ENCODE measurements at places on chromosomes 13 and 19.

- no peaks in the 10 kb centered on the region for H3K36me3 ChIP-seq
- H3K27ac ChIP-seq = no peak overlapping the region
- H3K4me3 ChIP-seq = no peak overlapping the region
- H3K4me1 ChIP-seq = no peaks in the 10 kb centered on the region
Observed at GRCh38 chr13:102018716-102019115, 383.1 kb downstream of the FGF14 start.

DNA sequence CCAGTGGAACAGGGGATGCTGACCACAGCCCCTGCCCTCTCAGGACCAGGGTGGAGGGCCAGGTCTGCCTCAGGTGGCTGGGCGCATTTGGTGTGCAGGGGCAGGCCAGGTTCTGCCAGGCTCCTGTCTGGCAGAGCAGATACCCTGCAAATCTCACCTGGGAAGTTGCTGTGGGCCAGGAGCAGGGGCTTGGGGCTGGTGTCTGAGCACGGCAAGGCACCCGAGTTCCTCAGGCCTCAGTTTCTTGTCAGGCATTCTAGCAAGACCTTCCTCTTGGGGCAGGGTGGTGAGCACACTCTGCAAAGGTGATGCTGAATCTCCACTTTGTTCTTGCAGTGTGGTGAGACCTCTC is 1.1 kb downstream of the CRTC1 start:
- H3K36me3 ChIP-seq = no peaks in the 10 kb centered on the region
- no peaks in the 10 kb centered on the region for H3K27me3 ChIP-seq
- no peak for DNase-seq
- peaks cover 4% of the 10 kb centered on the region for H3K4me1 ChIP-seq
- H3K27ac ChIP-seq = no peak overlapping the region
- no peak overlapping the region for H3K4me3 ChIP-seq

- H3K36me3 ChIP-seq = no peaks in the 10 kb centered on the region
- no peaks in the 10 kb centered on the region for H3K27me3 ChIP-seq
- DNase-seq = no peak
- H3K27ac ChIP-seq = no peak overlapping the region
- no peaks in the 10 kb centered on the region for H3K4me1 ChIP-seq
Observed at GRCh38 chr19:33953592-33953991, 156.9 kb downstream of the KCTD15 start.

DNA sequence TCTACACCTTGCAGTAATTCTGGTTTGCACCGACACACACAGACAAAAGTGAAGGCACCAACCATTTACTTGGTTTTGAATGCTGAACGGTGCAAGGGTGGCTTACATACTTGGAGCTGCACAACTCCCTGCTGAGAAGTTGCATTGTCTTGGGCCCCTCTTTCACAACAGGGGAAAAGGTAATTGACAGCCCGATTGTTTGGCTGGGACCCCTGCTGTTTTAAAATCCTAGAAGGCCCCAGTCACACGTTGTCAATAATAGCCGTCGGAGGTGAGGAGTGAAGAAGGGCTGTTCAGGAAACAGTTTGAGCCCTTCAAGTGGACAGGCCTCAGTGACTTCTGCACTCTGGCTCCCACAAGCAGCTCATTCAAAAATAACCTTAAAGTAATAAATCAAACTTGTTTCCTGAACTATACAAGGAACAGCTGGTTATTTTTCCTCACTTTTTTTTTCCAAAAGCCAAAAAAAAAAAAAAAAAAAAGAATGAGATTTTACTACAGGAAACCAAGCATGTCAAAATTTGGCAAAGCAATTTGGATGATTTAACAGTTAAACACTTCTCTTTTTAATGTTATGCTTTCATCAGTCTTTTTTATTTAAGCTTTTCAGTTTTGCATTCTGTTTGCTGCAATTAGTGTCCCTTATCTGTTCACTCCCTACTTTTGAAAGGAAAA is 19.0 kb upstream of the SPRY2 start:
- no peaks in the 10 kb centered on the region for H3K36me3 ChIP-seq
- no peak for DNase-seq
- no peak overlapping the region for H3K4me3 ChIP-seq
- H3K27ac ChIP-seq = no peak overlapping the region
- H3K27me3 ChIP-seq = no peaks in the 10 kb centered on the region

GRCh38 chr13:31437975-31438374 is 238.2 kb downstream of the B3GLCT start:
- no peak overlapping the region for H3K27ac ChIP-seq
- H3K4me1 ChIP-seq = no peaks in the 10 kb centered on the region
- H3K36me3 ChIP-seq = no peaks in the 10 kb centered on the region
- no peak for DNase-seq
- no peaks in the 10 kb centered on the region for H3K27me3 ChIP-seq

DNA sequence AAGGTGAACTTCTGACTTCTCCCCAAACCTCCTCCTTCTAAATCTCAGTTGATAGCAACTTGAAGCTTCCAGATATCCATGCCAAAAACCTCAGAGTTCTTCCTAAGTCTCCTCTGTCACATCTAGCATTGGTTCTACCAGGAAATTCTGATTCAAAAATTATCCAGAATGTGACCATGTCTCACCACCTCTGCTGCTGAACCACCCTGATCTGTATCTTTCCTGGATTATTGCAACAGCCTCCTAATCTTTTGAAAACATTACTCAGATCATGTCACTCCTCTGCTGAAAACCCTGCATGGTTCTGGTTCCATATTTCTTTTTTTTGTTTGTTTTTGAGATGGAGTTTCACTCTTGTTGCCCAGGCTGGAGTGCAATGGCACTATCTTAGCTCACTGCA is 78.7 kb upstream of the TNFSF11 start:
- H3K27ac ChIP-seq = no peak overlapping the region
- no peaks in the 10 kb centered on the region for H3K27me3 ChIP-seq
- H3K36me3 ChIP-seq = no peaks in the 10 kb centered on the region
- DNase-seq = no peak
- H3K4me3 ChIP-seq = no peak overlapping the region
- H3K4me1 ChIP-seq = no peaks in the 10 kb centered on the region

GRCh38 chr13:24706886-24707585 is 26.8 kb downstream of the ATP12A start:
- H3K27ac ChIP-seq = no peak overlapping the region
- H3K4me1 ChIP-seq = no peaks in the 10 kb centered on the region
- no peaks in the 10 kb centered on the region for H3K27me3 ChIP-seq
- H3K4me3 ChIP-seq = no peak overlapping the region
- DNase-seq = no peak

- peaks cover 3% of the 10 kb centered on the region for H3K4me1 ChIP-seq
- no peaks in the 10 kb centered on the region for H3K27me3 ChIP-seq
- DNase-seq = no peak
- no peaks in the 10 kb centered on the region for H3K36me3 ChIP-seq
- no peak overlapping the region for H3K4me3 ChIP-seq
Observed at GRCh38 chr13:112967686-112968379, 1.2 kb upstream of the MCF2L start.

DNA sequence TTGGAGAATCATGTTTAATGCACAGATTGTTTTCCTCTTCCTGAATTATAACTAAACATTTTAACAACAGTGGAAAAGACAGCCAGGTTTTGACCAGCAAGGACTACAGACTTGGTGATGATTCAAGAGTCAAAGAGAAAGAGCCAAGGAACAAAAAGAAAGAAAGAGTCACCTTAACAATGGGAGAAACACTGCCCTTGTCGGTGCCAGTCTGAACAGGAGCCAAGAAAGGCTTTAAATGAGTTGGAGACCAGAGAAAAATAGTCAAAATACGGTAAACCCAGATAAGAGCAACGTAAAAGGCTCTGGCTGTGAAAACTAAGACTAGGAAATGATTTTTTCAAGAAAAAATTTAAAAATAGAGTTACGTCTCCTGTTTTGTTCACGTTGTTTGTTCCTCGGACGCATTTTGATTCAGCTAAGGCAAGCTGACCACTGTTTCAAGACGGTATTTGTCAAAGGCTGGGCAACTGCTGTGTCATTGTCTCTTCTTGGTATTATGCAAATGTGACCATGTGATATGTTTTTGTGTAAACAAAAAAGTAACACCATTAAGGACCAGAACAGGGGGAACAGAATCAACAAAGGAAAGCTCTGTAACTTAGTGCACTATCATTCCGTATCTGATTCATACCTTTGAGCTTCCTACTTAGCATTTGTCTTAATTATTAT is 634.5 kb downstream of the LIG4 start:
- H3K27me3 ChIP-seq = no peaks in the 10 kb centered on the region
- H3K36me3 ChIP-seq = no peaks in the 10 kb centered on the region
- H3K4me1 ChIP-seq = no peaks in the 10 kb centered on the region
- DNase-seq = no peak
- H3K4me3 ChIP-seq = no peak overlapping the region

DNA sequence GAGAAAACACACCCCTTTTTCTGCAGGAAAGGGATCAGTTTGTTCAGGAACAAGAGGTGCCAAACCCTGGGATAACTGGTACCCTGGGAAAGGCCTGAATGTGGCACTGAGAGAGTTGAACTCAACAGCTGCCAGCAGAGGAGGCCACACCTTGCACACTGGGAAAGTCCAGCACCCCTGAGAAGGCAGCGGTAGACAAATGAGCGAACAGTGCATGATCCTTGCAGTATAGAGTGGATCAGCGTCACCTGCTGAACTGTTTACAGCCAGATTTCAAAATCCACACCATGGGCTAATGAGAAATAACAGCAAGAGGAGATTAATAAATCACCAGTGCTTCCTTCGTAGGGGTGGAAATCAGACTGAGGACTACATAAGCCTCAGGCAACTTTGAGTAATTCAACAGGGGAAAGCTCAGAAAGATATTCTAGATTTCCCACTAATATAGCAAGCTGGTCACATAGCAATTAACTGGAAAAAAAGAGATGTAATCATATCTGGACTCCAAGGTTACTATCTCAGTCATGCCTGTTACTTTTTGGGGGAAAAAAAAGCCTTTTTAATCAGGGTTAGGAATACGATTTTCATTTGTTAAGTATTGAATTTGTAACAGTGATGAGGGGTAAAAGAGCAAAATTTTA is 52.0 kb downstream of the DCT start:
- no peaks in the 10 kb centered on the region for H3K4me1 ChIP-seq
- H3K27ac ChIP-seq = no peak overlapping the region
- H3K36me3 ChIP-seq = no peaks in the 10 kb centered on the region
- no peak overlapping the region for H3K4me3 ChIP-seq

DNA sequence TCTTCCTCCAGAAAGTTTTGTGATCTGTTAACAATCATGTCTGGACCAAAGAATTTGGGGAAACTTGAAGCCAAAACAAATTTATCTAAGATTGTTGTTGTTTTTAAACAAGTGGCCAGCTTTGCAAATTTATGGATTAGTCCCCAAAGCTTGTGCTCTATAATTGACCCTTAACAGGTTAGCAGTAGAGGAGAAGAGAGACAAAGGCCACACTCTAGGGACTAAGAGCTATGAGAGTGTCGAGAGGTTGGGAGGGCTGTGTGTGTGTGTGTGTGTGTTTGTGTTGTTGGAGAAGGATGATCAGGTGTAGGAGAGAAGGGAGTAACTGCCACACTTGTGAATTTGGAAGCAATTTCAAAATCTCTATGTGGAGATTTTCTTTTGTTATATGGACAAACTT is 367.3 kb downstream of the KCNRG start:
- no peak overlapping the region for H3K27ac ChIP-seq
- DNase-seq = no peak
- H3K27me3 ChIP-seq = no peaks in the 10 kb centered on the region
- H3K36me3 ChIP-seq = no peaks in the 10 kb centered on the region
- no peak overlapping the region for H3K4me3 ChIP-seq
- H3K4me1 ChIP-seq = no peaks in the 10 kb centered on the region

GRCh38 chr19:4477034-4477801 is 5.1 kb downstream of the HDGFL2 start:
- H3K36me3 ChIP-seq = no peaks in the 10 kb centered on the region
- DNase-seq = no peak
- H3K27me3 ChIP-seq = no peaks in the 10 kb centered on the region
- H3K4me1 ChIP-seq = peaks cover 18% of the 10 kb centered on the region

- no peak for DNase-seq
- no peak overlapping the region for H3K4me3 ChIP-seq
- no peaks in the 10 kb centered on the region for H3K27me3 ChIP-seq
- no peaks in the 10 kb centered on the region for H3K36me3 ChIP-seq
- no peaks in the 10 kb centered on the region for H3K4me1 ChIP-seq
- H3K27ac ChIP-seq = no peak overlapping the region
Observed at GRCh38 chr13:44796597-44797490, 192.4 kb downstream of the NUFIP1 start.

- H3K4me3 ChIP-seq = peak overlapping the region; percentile 77
- peaks cover 1% of the 10 kb centered on the region for H3K4me1 ChIP-seq
- H3K36me3 ChIP-seq = no peaks in the 10 kb centered on the region
- peak; percentile 73 for DNase-seq
- H3K27ac ChIP-seq = peak overlapping the region; percentile 72
Observed at GRCh38 chr13:77329133-77329910, 2.4 kb upstream of the MYCBP2 start.

DNA sequence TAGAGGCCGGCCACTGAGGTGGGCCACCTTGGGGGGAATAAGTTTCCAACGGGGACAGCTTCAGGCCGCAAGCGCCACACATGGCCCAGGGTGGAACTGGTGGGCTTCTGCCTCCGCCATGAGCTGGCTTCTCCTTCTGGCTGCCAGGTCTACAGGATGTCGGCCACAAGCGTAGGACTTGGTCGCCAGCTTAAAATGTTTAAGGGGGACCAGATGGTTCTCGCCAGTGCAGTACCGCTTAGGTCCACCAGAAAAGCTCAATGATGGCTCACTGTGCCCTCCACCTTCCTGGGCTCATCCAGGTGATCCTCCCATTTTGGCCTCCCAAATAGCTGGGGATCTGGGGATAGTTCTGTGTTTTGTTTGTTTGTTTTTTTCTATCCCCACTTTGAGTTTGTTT is 38.7 kb upstream of the ZNF254 start:
- no peak overlapping the region for H3K27ac ChIP-seq
- no peak for DNase-seq
- H3K4me1 ChIP-seq = no peaks in the 10 kb centered on the region
- H3K27me3 ChIP-seq = no peaks in the 10 kb centered on the region

DNA sequence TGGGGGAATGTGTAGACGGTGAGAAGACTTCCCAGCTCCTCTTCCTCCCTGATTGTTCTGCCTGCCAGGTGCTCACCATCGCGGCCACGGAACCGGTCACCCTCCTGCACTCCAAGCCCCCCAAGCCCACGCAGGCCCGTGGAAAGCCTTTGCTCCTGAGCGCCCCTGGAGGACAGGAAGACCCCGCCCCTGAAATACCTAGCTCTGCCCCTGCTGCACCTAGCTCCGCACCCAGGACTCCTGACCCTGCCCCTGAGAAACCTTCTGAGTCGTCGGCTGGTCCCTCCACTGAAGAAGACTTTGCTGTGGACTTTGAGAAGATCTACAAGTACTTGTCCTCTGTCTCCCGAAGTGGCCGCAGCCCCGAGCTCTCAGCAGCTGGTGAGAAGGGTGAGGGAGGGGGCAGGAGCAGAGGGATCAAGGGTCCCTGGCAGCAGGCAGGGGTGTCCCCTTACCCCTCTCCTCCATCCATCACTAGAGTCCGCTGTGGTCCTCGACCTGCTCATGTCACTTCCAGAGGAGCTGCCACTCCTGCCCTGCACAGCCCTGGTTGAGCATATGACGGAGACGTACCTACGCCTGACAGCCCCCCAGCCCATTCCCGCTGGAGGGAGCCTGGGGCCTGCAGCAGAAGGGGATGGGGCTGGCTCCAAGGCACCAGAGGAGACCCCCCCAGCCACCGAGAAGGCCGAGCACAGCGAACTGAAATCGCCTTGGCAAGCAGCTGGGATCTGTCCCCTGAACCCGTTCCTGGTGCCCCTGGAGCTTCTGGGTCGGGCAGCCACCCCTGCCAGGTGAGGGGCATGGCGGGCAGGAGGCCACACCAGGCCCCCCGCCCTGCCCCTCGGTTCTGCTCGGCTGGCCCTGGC is 2.1 kb downstream of the SNAPC2 start:
- H3K27me3 ChIP-seq = no peaks in the 10 kb centered on the region
- H3K27ac ChIP-seq = no peak overlapping the region
- DNase-seq = no peak
- no peaks in the 10 kb centered on the region for H3K36me3 ChIP-seq

GRCh38 chr19:6067975-6068374 is 42.3 kb downstream of the RFX2 start:
- H3K36me3 ChIP-seq = no peaks in the 10 kb centered on the region
- peaks cover 13% of the 10 kb centered on the region for H3K4me1 ChIP-seq
- H3K4me3 ChIP-seq = no peak overlapping the region
- DNase-seq = no peak

Measured in ovary (tissue), 10 donors.